ENCODE measurements at places on chromosomes 7 and 10.

DNA sequence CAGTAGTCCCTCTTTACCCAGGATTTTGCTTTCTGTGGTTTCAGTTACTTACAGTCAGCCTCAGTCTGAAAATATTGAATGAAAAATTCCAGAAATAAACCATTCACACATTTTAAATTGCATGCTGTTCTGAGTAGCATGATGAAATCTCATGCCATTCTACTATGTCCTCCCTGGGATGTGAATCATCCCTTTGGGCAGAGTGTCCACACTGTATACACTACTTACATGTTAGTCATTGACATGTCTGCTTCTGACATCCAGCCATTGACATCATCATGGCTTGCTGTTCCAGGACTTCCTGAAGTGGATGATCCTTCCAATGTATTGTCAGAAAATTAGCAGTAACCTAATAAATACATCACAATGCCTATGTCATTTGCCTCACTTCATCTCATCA, 34.6 kb upstream of the MALRD1 start:
- DNase-seq = peak; percentile 41

DNA sequence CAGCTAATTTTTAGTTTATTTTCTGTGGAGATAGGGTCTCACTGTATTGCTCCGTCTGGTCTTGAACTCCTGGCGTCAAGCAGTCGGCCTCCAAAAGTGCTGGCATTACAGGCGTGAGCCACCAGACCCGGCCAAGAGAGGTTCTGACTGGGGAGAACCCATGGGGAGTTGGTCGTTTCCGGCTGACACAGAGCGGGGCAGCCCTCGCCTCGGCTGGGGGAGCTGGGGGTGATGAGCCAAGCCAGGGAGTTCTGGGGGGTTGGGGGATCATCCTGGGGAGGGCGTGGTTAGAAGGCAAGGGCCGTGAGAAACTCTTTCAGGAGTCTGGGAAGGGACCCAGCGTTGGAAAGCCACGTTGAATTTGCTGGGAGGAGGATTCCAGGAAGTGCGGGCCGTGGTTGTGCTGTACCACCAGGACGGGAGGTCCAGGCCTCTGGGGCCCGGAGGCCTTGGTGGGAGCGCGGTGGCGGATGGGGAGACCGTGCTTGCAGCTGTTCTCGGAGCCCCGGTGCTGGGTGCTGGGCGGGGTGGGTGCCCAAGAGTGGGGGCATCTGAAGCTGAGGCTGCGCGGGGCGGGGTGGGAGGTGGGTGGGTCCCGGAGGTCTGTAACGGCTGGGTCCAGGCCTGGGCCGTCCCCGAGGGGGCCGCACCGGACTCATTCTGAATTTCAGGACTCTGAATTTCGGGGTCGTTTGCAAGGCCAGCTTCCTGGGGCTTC, 8.4 kb upstream of the ZNF853 start:
- DNase-seq = peak; percentile 4

- DNase-seq = peak; percentile 74
These were observed 65.2 kb downstream of the COL13A1 start for GRCh38 chr10:69866688-69867461.

DNA sequence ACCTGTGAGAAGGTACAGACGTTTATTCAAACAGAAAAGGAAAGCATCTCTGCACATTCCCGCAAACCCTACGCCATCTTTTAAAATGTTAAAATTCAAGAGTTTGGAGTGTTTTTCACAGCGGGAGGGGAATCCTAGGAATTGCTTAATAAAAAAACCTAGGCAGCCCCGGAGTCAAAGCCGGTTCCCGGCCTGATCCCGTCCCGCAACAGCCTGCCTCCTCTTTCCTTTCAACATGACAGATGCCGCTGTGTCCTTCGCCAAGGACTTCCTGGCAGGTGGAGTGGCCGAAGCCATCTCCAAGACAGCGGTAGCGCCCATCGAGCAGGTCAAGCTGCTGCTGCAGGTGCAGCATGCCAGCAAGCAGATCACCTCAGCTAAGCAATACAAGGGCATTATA, 123.0 kb upstream of the VSTM2A start:
- no peak for DNase-seq

- no peak for DNase-seq
These were observed 267 bp downstream of the CALCR start for GRCh38 chr7:93574269-93574645.

DNA sequence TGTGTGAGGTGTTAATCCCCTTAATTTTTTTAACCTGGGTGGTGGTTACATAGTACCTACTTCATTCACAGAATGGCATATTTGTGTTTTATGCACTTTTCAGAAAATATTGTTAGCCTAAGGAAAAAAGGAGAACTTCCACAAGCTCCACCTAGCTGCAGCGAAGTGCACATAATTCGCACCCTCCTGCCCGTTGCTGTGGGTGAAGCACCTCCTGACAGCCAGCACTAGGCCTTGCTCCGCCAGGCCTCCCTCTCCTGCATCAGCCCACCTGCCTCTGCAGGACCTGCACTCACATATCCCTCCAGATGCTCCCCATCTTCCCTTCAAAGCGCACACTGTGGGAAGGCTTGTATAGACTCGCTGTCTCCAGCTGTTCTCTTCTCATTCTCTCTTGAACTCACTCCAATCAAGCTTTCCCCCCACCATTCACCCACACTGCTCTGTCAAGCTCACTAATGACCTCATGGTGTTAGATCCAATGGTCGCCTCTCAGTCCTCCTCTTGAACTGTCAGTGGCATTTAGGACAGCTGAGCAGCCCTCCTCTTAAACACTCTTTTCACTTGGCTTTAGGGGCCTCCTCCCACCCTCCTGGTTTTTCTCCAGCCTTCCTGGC, 20.7 kb upstream of the GRID1 start:
- no peak for DNase-seq

- peak; percentile 18 for DNase-seq
These were observed 16.2 kb downstream of the ZNF316 start for GRCh38 chr7:6653071-6654003.

- DNase-seq = no peak
These were observed 223.2 kb downstream of the MAD1L1 start for GRCh38 chr7:2009541-2010001.

- DNase-seq = peak; percentile 77
These were observed 58.1 kb downstream of the PRTFDC1 start for GRCh38 chr10:24894309-24894708.

GRCh38 chr7:115346685-115347084, 424.8 kb downstream of the MDFIC start:
- DNase-seq = no peak

GRCh38 chr7:5396999-5397663, 26.5 kb downstream of the TNRC18 start:
- DNase-seq = peak; percentile 93

DNA sequence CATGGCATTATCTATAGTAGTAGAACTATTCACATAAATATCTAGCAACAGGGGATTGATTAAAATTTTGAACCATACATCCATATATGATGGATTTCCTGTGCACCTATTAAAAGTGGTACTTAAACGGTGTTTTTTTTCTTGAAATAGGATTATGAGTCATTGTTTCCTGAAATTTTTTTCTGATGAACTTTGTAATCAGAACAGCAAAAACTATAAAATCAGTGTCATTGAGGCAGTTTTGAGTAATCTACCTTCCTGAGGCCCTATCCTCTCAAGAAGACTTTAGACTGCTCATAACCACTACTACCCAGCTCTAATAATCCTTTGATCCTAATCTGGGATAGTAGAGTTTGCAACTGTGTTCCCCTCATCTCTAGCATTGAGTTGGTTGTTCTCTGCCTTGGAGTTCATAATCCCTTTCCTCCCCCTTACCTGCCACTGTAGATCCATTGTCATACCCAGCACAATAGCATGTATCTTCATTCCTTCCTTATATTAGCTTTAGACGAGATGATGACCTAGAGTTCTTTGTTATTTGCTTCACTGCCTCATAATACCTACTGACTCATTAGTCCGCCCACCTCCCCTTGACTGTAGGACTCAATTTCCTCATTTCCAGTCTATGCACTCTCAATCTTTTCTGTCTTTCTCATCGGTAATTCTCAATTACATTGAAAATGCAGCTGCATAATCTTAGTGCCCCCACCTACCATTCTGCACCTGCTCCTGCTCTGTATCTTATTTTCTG, 133.4 kb downstream of the LRRC4 start:
- no peak for DNase-seq

GRCh38 chr7:39605087-39605486, 18.3 kb upstream of the RALA start:
- DNase-seq = no peak

DNA sequence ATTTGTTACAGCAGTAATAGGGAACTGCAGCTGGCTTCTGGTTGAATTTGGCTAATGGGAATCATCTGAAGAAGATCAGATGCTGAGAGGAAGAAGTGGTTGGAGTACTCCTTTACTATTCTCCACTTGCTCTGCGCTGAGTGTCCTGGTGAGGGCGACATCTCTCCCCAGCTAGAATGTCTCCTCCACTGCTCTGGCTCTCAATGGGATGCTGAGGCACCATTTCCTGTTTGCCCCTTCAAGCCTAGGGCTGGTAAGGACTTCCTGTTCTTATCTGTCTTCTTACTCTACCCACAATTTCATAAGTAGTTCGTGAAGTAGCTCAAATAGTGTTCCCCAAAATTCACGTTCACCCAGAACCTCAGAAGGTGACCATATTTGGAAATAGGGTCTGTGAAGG, 43.2 kb upstream of the TES start:
- no peak for DNase-seq

GRCh38 chr7:55084307-55084706, 65.5 kb downstream of the EGFR start:
- no peak for DNase-seq

DNA sequence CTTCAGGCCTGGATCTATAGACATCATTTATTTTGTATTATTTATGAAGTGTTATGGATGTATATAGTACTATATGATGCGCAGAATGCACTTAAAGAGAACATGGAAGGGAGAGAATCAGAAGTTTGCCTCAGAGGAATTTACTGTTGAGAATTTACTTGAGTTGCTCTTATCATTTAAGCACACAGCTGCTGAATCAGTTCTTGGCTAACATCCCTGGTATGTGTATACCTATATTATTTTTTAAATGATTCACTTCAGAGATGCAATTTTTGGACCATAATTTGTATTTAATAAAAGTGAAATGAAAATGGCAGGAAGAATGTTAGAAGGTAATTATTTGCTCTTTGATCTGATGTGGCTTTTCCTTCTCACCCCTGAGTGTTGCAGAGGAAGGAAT, 191.6 kb downstream of the BICC1 start:
- DNase-seq = no peak

- no peak for DNase-seq
These were observed 2.9 kb downstream of the CYTH3 start for GRCh38 chr7:6269527-6269926.

DNA sequence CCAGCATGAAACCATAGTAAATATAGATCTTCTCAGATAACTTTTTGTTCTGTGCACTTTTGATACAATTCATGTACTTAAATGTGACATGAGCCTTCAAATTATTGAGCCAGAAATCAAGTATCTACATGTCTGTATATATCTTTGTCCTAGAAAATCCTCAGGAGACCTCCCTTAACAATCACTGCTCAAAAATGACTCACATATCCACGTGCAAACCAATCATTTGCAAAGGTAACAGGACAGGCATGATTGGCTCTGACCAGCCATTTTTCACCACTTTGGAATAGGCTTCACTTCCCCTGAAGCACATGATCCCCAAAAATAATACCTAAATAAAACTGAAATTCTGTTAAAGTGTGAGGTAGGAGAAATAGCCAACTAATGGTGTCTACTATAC, 902.5 kb downstream of the PCDH15 start:
- no peak for DNase-seq

DNA sequence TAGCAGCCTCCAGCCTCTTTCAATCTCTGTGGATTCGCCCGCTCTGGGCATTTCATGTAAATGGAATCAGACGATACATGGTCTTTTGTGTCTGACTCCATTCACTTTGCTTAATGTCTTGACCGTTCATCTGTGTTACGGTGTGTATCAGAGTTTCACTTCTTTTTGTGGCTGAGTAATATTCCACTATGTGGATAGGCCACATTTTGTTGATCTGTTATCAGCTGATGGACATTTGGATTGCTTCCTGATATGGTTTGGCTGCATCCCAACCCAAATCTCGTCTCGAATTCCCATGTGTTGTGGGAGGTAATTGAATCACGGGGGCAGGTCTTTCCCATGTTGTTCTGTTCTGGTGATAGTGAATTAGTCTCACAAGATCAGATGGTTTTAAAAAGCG, 109.0 kb downstream of the LHPP start:
- no peak for DNase-seq

- no peak for DNase-seq
These were observed 228.7 kb upstream of the KLF6 start for GRCh38 chr10:4013651-4014121.

DNA sequence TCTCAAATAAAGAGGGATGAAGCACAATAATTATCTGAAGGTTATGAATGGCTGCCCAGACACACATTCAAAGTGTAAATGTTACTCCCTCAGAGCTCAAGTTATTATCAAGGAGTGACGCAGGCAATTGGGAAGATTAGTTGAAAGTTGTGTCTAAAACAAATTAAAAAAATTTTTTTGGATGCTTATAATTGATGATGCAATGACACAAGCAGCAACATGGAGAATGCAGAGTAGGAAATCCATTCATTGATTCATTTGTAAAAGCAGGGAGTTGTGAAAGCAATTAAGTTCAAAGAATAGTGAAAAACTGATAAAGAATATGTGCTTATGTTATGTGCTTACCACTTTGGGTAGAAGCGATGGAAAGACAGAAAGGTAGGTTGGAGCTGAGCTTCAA, 120.4 kb downstream of the CDK6 start:
- DNase-seq = no peak

- no peak for DNase-seq
These were observed 46.4 kb downstream of the TMEM26 start for GRCh38 chr10:61406736-61407135.

DNA sequence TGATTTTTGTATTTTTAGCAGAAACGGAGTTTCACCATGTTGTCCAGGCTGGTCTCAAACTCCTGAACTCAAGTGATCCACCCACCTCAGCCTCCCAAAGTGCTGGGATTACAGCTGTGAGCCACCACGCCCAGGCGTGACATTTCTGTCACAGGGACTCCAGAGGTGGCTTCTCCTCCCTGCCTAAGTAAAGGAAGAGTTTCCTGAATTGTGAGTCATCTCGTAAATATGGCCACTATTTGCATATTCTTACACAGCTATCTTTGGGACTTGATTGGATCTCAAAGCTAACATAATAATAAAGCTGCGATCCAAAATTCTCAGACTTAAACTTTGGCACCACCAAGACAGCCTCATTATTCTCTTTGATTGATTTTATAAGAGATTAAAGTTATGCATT, 50.1 kb downstream of the ADARB2 start:
- no peak for DNase-seq
